NCI-H2081 (cell line): ENCODE measurements at places on chromosomes 2 and 18.

DNA sequence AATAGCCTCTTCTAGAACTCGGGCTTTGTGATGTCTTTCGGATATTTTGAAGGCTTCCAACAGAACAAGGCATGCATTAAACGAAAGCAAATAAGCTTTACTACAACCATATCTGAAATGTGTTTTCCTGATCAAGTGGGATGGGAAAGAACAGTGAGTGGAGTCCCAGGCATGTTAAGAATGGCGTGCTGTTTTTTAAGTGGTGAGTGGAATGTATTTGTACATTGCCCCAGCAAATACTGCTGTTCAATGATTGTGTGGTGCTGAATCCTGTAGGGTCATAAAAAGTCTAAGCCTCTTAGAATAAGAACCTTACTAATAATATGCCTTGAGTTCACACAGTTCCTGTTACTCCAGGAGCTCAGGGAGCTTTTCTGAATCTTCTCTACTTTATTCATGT is 52.5 kb downstream of the POMC start:
- DNase-seq: no peak

GRCh38 chr2:61450144-61450543 is 20.7 kb downstream of the USP34 start:
- no peak for DNase-seq

- DNase-seq: no peak
Measured at GRCh38 chr2:11532416-11533055, 1.3 kb upstream of the GREB1 start.

DNA sequence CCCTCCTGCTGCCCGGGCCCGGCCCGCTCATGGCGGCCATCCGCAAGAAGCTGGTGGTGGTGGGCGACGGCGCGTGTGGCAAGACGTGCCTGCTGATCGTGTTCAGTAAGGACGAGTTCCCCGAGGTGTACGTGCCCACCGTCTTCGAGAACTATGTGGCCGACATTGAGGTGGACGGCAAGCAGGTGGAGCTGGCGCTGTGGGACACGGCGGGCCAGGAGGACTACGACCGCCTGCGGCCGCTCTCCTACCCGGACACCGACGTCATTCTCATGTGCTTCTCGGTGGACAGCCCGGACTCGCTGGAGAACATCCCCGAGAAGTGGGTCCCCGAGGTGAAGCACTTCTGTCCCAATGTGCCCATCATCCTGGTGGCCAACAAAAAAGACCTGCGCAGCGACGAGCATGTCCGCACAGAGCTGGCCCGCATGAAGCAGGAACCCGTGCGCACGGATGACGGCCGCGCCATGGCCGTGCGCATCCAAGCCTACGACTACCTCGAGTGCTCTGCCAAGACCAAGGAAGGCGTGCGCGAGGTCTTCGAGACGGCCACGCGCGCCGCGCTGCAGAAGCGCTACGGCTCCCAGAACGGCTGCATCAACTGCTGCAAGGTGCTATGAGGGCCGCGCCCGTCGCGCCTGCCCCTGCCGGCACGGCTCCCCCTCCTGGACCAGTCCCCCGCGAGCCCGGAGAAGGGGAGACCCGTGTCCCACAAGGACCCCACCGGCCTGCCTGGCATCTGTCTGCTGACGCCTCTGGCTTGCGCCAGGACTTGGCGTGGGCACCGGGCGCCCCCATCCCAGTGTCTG is 767 bp downstream of the RHOB start:
- peak; percentile 67 for DNase-seq

GRCh38 chr18:76451396-76452331 is 43.4 kb downstream of the ZNF516 start:
- DNase-seq: peak; percentile 53

GRCh38 chr2:85171916-85172315 is 38.7 kb downstream of the TCF7L1 start:
- no peak for DNase-seq

- DNase-seq: peak; percentile 14
Measured at GRCh38 chr18:77131100-77131651, 1.4 kb downstream of the MBP start.

- no peak for DNase-seq
Measured at GRCh38 chr2:159094173-159094737, 125.8 kb downstream of the TANC1 start.

GRCh38 chr2:85583667-85584353 is 421 bp upstream of the VAMP5 start:
- DNase-seq: no peak

GRCh38 chr18:79841936-79842335 is 44.2 kb downstream of the KCNG2 start:
- no peak for DNase-seq

DNA sequence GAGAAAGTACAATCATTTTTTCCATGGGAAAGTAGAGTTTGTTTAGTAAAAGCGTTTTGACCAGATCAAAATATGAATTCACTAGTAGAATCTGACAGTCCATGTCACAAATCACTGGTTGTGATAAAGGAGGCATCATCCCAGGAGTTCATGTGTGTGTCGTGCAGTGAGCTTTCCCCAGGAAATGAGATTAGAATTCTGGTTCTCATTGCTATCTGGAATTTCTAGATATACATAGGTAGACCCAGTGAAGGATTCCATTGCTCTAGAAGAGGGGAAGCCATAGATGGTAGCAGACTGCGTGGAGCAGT is 206.6 kb downstream of the NCK2 start:
- no peak for DNase-seq

GRCh38 chr18:27372386-27372785 is 187.3 kb upstream of the CHST9 start:
- no peak for DNase-seq

GRCh38 chr18:59231877-59232276 is 11.9 kb downstream of the GRP start:
- DNase-seq: no peak

DNA sequence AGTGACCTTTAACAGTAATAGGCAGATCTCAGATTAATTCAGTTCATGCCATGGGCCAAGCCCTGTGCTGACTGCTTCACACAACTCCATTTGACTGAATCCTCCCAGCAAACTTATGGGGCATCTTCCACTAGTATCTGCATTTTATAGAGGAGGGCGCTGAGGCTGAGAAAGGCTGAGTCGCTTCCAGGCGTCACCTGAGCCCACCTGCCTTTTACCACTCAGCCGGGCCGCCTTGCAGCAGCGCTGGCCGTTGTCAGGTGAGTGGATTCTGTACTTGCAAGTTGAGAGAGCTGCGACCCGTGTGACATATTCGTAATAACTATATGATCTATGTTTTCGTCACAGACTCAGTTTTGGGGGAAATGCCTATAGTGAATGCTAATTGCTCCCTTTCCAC is 59.3 kb upstream of the B3GNT7 start:
- DNase-seq: no peak

- no peak for DNase-seq
Measured at GRCh38 chr18:76345901-76346300, 149.1 kb downstream of the ZNF516 start.

DNA sequence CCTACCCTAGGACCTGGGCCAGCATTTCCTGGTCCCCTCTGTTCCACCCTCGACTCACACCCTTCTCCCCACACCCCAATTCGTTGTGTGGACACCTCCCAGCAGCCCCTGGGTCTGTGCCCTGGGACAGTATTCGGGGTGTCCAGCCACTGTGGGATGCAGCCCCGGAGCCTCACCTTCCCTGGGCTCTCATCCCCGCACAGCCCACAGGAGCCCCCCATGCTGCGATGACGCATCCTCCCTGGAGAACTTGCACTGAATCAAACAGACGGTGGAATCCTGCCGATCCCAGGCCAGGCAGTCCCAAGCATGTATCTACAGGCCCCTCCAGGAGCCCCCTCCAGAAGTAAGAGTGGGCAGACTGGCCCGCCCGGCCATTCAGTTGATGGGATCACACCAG is 9.7 kb downstream of the ITM2C start:
- DNase-seq: no peak

- peak; percentile 6 for DNase-seq
Measured at GRCh38 chr2:136323195-136323594, 205.2 kb upstream of the CXCR4 start.

GRCh38 chr2:237128026-237128703 is 42.5 kb downstream of the COPS8 start:
- DNase-seq: no peak

DNA sequence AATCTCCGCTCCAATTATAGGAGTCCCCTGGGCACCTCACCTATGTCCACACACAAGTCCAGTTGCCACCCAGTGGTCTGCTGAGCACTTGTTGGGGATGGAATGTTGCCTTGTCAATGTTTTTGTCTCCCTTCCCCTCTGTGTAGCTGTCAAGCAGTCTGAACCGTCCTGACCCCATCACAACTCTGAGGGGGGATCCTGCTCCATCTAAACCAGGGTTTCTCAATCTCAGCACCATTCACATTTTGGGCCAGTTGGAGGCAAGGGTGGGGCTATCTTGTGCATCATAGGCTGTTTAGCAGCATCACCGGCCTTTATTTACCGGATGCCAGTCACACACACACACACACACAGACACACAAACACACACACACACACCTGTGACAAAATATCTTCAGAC is 53.0 kb downstream of the CYP26B1 start:
- DNase-seq: no peak

DNA sequence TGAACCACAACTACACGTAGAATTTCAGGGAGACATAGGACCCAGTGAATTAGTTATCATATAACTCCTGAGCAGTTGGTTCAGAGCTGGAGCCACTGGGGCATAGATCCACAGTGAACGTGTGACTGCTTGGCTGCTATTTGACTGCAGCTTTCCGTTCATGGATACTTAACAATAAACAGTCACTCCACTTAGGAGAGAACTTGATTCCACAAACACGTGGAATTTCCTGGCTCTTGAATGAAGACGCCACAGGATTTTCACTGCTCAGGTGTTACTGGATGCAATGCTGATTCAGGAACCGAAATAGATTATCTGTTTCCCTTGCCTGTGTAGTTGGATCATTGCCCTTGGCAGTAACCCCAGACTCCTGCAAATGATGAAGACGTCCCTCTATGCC is 679.1 kb upstream of the ZEB2 start:
- DNase-seq: peak; percentile 73

- DNase-seq: no peak
Measured at GRCh38 chr18:78292618-78293380, 686.8 kb upstream of the SALL3 start.

- DNase-seq: peak; percentile 76
Measured at GRCh38 chr2:195330513-195330956, 326.5 kb upstream of the SLC39A10 start.

DNA sequence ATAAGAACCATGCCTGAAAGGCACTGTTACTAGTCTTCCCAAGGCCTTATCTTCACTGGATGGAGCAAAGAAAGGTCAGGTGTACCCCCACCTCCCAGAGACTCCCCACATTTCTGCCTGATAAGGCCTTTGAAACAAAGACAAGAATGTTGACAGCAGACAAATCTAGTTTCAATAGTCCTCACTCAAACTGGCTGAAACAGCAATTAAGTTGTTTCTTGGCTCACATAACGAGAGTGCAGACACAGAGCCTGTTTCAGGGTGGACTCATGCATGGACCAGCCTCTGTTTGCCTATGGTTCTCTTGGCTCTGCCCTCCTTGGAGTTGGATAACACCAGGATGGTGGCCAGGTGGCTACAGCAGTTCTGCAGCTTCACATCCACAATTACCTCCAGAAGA is 7.5 kb upstream of the CFAP221 start:
- DNase-seq: no peak

- peak; percentile 67 for DNase-seq
Measured at GRCh38 chr2:10654069-10654468, 35.7 kb downstream of the NOL10 start.

DNA sequence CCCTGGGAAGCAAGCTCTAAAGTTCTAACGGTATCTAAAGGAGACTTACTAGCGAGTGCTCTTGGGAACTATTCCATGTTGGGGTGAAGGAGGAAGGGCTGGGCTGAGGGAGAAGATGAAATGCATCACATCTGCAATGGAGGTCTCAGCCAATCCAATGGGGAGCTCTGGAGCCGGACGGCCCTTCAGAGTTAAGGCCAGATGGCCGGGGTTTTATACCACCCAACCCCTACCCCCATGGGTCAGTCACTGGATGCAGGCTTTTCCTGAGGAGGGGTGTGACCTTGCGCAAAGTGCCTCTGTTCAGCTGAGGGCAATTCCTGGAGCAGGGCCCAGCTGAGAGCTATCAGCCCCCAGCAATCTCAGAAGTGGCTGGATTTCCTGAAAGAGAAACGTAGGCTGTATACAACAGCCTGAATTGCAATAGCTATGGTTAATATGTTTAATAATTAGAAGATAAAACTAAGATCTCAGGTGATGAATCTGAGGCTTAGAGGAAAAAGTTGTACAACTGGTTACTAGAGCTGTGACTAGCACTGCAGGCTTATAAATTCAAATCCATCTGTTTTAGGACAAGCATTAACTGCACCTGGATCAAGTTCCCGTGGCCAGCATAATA is 21.6 kb downstream of the EIPR1 start:
- DNase-seq: no peak

DNA sequence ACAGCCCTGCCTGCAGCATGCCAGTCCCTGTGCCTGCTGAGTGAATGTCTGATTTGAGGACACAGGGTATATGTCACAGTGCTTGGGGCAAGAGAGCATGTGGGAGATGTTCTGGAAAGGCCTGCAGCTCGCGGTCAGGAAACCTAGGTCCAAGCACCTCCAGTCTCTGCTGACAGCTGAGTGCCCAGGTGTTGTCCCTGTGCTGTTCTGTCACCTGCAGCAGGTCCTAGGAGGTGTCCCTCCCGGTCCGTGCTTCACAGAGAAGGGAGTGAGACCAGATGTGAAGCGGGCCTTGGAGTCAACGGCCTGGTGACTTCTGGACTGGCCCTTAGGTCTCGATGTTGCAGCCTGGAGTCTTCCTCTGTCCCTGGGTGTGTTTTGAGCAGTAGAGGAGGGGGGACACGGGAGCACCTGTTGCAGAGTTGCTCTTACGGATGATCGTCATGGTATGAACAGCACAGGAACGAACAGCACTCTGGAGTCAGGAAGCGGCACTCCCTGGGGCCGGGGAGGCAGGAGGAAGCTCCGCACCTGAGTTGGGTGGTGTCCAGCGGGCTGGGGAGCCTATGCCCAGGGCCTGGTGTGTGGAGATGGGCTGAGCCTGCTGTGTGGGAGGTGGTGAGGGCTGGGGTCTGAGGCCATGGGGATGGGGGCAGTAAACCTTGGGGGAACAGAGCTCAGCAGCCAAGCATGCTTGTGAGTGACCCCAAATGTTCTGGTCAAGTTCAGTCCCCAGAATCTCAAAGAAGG is 21.6 kb upstream of the ARHGEF4 start:
- DNase-seq: no peak
